CD4-positive, alpha-beta memory T cell (primary cell): ENCODE measurements at places on chromosomes 13 and 19. TPM values are rescaled to one million over a fixed set of nuclear protein-coding genes. Genes with fewer than 3 reads are reported as not detected.

Gene KIR2DL4
- total RNA-seq = not detected

Gene ZNF284
- 5.7 TPM for total RNA-seq

Gene C5AR1
- total RNA-seq = 4.6 TPM

Gene KLK4
- total RNA-seq = not detected

Gene CCDC194
- 3.3 TPM for total RNA-seq

Gene KLF5
- total RNA-seq = 5.0 TPM

Gene SOX21
- total RNA-seq = not detected

Gene C19orf85
- total RNA-seq = not detected

Gene RUVBL2
- 28.5 TPM for total RNA-seq

Gene TUBB4A
- 3.9 TPM for total RNA-seq

Gene ZNF729
- not detected for total RNA-seq

Gene UBE2S
- 21.6 TPM for total RNA-seq

Gene FCER2
- total RNA-seq = not detected

Gene FUT1
- total RNA-seq = 0.32 TPM

Gene PLEKHA4
- total RNA-seq = 2.8 TPM

Gene VSTM1
- not detected for total RNA-seq

Gene ZNF541
- 0.53 TPM for total RNA-seq

Gene TUBA3C
- total RNA-seq = not detected

Gene ZSCAN4
- total RNA-seq = not detected

Gene PIN1
- total RNA-seq = 76.9 TPM

Gene WBP4
- 9.1 TPM for total RNA-seq

Gene RINL
- 65.9 TPM for total RNA-seq

Gene LIM2
- total RNA-seq = not detected

Gene FXYD1
- total RNA-seq = 3.6 TPM

Gene PRODH2
- not detected for total RNA-seq

Gene VSIG10L
- 0.26 TPM for total RNA-seq

Gene RUBCNL
- not detected for total RNA-seq

Gene B3GLCT
- total RNA-seq = 5.2 TPM

Gene ZNF610
- 6.0 TPM for total RNA-seq

Gene FAM174C
- 50.5 TPM for total RNA-seq

Gene ZNF738
- 11.4 TPM for total RNA-seq

Gene ZNF490
- 10.6 TPM for total RNA-seq

Gene MAMSTR
- 2.5 TPM for total RNA-seq

Gene EDDM13
- not detected for total RNA-seq

Gene SLC17A7
- total RNA-seq = 0.25 TPM

Gene ZNF43
- 27.6 TPM for total RNA-seq

Gene TNFSF11
- 0.38 TPM for total RNA-seq

Gene ZSCAN1
- total RNA-seq = not detected

Gene VSTM2B
- not detected for total RNA-seq

Gene ONECUT3
- not detected for total RNA-seq

Gene SHISA7
- total RNA-seq = not detected

Gene IZUMO4
- 22.1 TPM for total RNA-seq

Gene ACER1
- total RNA-seq = 0.67 TPM

Gene SPTBN4
- total RNA-seq = 0.30 TPM

Gene ZNF554
- 10.5 TPM for total RNA-seq

Gene APOC1
- total RNA-seq = 7.0 TPM

Gene FUT2
- not detected for total RNA-seq

Gene CEACAM20
- total RNA-seq = not detected

Gene PTH2
- total RNA-seq = not detected

Gene ZNF418
- 5.2 TPM for total RNA-seq

Gene LMO7
- total RNA-seq = 25.7 TPM

Gene ZNF93
- 9.2 TPM for total RNA-seq

Gene KANK3
- total RNA-seq = 6.3 TPM

Gene PEAK3
- total RNA-seq = 0.11 TPM
